Neural progenitor cell (in vitro differentiated cells): ENCODE measurements at places on chromosomes 1 and 21. TPM values are rescaled to one million over a fixed set of nuclear protein-coding genes. Genes with fewer than 3 reads are reported as not detected.

The TRPM2 gene
- total RNA-seq = 0.28 TPM in 1 of 2 replicates, not detected in the other

The KRTAP6-3 gene
- total RNA-seq = not detected in 2 replicates

The C1QB gene
- total RNA-seq = not detected in 2 replicates

The KMO gene
- total RNA-seq = not detected in 2 replicates

GRCh38 chr1:193625255-193625654, 438.8 kb upstream of the B3GALT2 start:
- DNase-seq = no peak

DNA sequence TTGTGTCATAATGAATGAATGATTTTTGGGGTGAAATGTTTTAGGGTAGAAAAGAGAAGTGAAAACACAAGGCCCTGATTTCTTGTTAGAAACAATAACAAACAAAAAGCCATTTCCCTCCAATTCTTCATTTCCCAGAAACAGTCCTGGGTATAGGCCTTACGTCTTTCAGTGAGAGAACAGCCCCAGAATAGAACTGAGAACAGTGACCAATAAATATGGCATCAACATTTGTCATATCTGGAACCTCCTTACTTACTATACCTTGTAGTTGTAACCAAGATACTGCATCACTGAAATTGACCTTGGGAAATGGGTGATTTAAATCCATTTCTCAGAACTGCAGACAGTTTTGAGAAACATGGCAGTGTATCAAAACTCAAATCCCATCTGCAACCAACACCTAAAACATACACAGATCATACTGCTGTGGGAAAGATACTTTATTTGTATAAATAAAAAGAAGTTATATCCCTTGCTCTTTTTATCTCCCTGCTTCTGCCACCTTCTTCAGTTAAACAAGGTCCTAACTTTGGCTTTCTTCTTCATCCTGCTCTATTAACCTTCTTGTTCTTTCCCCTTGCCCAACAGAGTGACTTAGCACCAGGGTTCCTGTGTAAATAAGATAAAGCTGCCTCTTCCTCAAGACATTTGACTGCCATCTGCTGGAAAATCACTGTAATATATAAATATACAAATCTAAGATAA, 19.5 kb downstream of the XKR8 start:
- DNase-seq = peak; percentile 38

DNA sequence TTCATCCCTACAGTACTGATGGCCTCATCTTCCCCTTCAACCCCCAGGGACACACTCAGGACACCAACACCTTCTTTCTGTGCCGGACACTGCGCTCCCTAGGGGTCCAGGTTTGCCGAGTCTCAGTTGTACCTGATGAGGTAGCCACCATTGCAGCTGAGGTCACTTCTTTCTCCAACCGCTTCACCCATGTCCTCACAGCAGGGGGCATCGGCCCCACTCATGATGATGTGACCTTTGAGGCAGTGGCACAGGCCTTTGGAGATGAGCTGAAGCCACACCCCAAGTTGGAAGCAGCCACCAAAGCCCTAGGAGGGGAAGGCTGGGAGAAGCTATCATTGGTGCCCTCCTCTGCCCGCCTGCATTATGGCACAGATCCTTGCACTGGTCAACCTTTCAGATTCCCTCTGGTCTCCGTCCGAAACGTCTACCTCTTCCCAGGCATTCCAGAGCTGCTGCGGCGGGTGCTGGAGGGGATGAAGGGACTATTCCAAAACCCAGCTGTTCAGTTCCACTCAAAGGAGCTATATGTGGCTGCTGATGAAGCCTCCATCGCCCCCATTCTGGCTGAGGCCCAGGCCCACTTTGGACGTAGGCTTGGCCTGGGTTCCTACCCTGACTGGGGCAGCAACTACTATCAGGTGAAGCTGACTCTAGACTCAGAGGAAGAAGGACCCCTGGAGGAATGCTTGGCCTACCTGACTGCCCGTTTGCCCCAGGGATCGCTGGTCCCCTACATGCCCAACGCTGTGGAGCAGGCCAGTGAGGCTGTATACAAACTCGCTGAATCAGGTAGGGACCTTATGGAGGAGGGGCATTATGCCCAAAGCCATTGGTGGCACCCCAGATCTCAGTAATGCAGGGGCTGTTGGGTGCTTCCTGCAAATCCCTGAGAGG, 5.1 kb upstream of the LENEP start:
- DNase-seq = no peak

DNA sequence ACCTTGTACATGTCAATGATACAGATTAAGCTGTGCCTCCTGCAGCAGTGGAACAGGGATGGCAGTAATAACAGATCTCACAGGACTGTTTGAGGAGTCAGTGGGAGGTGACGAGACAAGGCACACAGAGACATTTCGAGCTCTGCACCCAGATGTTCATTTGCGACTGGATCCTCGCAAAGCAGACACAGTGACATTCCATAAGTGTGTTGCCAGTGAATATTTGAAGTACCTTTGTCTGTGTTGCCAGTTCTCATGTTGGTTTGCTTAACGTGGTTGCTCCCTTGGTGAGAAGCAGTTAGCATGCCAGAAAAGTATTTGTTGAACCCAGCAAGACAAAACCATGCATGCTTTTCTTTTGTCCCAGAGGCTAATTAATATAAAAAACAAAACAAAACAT, 67.0 kb downstream of the NID1 start:
- no peak for DNase-seq

DNA sequence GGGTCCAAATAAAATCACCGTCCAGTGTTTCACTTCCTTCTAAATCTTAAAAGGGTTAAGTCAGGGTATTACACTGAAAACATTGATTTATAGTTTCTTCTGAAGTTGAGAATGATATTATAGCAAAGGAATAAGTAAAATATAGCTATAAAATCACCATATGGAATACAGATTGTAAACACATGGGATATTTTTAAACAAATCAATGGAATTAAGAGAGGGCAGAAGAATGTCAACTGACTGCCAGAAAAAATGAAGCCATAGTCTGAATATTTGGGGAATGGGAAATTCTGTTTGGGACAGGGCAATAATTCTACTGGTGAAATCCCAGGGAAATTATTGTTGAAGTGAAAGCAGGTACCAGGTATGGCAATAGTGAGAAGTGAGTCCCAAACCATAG, 664.6 kb downstream of the NCAM2 start:
- no peak for DNase-seq

DNA sequence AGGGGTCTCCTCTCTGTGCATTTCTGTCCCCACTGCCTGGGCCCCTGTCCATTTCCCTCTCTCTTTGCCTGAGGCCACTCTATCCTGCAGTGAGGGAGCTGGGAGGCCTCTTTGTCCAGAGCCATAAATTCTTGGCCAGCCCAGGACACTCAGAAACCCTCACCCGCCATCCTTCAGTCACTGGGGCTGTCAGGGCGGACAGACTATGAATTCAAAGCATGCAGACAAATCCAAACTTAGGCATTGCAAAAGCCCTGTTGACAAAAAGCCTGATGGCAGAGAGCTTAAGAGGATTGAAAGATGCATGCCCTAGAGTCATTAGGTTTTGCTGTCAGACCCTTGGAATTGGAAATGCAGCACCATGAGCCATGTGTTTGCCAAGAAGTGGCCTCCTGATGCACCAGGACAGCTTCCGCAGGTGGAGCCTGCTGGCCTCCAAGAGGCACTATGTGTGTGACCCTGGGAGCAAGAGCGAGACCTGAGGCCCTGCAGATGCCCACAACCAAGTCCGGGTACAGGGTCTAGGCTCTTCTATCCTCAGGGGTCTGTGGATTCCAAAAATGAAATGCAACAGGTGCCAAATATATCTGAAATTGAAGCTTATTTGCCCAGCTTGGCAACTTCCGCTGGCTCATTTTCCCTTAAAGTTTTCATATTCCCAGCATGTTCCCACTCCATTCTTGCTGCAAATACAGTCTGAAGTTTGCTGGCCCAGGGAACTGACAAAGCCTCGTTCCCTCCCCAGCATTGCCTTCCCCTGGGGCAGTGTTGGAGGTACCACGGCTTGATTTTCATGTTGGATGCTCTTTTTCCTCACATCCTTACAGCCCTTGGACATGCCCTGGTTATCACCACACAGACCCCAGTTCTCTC, 177.9 kb downstream of the PGBD5 start:
- no peak for DNase-seq

DNA sequence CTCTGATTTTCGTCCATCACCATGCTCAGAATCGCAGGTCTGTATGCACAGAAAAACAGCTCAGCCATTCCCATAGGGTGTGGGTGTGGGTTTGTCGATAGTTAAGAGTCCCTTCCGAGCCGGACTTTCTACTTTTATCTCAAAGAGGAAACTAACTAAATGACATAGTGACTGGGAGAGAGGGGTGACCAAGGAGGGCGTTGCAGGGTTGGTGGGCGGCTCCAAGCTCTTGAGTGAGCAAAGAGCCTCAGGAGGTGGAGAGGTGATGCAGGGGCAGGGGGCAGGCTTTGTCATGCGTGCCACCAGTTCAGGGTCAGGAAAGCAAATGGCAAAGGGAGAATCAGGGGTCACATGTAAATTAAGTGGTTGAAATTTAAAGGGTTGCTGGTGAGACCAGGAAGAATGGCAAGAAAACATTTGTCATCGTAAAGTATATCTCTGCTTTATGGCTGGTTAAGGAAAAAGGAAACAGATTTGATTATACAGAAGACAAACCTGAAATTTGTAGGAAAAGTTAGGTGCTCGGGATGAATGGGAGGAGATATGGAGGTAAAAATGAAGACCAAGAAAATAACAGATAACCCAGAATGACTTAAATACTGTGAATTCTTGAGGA, 249.0 kb downstream of the SETD4 start:
- no peak for DNase-seq

- no peak for DNase-seq
Observed at GRCh38 chr1:235075048-235075776, 53.4 kb downstream of the TOMM20 start.

DNA sequence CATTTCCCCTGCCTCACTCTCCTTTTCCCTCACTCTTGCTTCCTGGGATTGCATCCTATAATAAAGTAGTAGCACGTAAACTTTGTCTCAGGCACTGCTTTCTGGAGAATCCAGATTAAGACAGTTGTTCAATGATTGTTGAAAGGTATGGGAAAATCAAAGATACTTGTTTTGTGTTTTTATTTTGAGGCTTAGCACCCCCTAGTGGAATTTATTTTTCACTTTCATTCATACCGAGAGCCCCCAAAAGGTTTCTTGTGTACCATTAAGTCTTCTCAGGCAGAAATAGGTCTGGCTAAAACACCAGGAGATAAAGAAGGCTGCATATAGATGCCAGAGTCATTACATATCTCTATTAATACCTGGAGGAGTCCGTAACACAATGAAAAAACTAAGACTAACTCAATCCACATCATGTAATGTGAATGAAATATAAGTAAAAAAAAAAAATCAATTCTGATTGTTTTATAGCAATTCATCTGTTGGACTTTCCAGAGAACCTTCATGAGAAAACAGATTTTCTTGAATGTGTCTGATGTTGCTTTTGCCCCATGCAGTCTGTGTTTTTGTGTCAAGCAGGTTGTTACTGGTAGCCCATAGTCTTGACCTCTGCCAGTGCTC, 103.5 kb downstream of the RPE65 start:
- DNase-seq = peak; percentile 33

- DNase-seq = no peak
Observed at GRCh38 chr1:16398371-16398953, 31.4 kb downstream of the SZRD1 start.

DNA sequence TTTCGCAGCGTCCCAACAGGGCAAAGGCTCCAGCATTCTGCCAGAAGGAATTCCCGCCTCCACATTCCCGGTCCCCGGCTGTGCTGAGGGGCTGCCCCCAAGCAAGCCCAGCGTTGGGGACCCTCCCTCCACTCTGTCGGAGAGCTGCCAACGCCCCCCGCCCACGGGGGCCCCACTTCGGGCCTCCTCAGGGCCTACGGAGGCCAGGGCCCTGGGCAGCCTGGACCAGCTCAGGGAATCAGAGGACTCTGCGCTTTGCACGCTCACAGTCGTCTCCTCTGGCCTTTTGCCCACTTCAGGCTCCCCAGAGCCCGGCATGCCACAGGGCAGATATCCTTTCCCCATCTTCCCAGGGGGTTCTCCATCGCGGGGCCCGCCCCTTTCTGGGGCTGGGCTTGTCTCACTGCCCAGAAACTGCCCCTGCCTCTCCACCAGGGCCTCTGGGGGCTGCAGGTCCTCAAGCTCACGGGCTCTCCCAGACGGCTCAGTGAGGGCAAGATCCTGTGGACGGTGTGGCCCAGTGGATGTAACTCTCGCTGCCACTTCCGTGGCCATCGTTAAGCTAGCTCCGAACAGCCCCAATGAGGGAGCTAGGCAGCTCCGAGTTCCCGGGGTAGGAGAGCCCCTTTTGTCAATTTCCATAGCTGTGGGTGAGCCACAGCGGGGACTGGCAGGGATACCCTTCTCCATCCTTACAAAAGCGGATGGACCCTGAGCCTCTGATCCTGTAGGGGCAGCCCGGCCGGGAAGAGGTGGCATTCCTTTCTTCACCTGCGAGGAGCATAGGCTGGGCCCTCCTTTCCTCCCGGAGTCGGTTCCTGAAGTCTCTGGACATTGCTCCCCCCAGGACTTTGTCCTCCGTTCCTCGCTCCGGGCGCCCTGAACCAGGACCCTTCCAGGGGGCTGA, 2.8 kb downstream of the ITPKB start:
- DNase-seq = peak; percentile 36

GRCh38 chr1:43839056-43839455, 94.5 kb upstream of the ARTN start:
- DNase-seq = no peak

- peak; percentile 87 for DNase-seq
Observed at GRCh38 chr1:205523891-205524793, 19.7 kb downstream of the CDK18 start.

DNA sequence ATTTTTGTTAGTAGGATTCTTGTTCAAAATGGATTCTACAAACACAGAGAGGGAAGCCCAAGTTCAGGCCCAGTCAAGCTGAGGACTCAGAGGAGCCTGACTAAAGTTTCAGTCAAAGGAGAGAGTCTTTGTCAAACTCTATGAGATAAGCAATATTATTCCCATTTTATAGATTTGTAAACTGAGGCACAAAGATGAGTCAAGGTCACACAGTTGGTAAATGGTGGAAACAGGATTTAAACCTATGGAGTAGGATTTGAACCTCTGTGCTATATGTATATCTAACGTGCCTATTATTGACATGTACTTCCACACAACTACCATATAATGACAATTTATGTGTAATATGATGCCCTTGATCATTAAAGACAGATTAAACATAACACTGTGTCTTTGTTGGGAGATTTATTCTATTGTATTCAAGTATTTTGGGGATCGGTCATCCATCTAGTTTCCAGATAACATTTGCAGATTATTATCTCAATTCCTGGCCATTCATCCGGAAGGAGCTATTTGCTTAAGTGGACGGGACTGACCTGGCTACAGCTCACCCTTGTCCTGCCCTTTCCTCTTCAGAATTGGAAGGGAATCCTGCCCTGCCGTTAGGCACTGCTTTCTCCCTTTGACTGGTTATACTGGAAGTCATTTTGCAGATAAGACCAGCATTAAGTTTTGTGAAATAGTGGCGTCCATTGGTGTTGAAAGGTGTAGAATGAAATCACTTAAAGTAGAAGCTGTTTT, 86.1 kb upstream of the LMO4 start:
- no peak for DNase-seq

GRCh38 chr1:70812442-70813109, 235.0 kb downstream of the PTGER3 start:
- no peak for DNase-seq
